WERI-Rb-1 (cell line): ENCODE measurements at places on chromosomes 5 and 9.

DNA sequence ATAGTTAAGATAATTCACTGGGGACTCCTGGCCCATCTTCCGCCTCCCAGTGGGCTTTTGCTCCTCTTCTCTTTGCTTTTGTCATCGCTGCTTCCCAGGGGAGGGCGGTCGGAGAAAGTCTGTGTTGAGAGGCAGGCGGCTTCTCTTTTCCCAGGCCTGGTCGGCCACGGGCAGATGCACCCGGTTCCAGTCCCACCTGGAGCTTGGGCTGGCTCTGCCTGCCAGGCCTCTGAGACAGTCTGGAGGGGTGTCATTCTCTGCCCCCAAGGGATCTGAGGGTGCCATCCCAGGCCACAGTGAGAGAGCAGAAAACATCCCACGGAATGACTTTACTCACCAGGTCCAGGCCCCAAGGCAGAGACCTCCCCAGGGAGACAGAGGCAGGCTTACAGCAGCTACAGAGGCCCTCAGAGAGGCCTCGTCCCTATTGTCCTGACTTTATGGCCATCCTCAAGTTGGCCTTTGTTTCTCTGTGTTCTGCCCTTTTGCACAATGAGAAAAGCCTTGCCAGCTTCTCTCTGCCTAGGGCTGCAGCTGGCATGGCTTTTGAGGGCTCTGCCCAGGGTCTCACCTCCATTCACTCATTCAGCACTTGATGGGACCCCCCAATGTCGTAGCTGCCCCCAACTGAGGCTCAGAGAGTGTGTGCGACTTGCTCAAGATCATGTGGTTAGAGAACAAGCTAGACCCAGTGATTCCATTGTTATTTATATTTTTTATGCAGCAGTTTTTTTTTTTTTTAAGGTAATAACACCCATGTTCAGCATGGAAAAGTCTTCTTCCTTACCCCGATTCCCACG is 44.2 kb upstream of the BOD1 start:
- DNase-seq, result no peak

DNA sequence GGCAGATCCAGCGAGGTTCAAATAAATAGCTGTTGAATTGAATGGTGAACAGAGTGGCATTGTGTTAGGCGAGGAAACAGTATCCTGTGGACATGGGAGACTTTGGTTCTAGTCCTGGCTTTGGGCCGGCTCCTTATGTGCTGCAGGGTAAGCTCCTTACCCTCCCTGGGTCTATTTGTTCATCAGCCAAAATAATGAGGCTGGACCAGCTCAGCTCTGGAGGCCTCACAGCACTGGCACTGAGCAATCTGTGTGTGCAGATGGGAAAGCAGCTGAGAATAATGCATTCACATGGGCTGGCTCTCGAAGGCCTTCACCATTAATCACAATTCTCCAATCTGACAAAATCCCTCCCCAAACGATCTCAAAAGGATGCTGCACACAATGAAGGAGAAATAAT is 81.9 kb downstream of the APBA1 start:
- no peak for DNase-seq

- peak; percentile 100 for DNase-seq
These were observed at the start of gene SLC44A1 for GRCh38 chr9:105244003-105244733. TSS of gene SLC44A1 (plus strand) at chr9:105244651. CDS start at chr9:105244869, 218 bp downstream.

DNA sequence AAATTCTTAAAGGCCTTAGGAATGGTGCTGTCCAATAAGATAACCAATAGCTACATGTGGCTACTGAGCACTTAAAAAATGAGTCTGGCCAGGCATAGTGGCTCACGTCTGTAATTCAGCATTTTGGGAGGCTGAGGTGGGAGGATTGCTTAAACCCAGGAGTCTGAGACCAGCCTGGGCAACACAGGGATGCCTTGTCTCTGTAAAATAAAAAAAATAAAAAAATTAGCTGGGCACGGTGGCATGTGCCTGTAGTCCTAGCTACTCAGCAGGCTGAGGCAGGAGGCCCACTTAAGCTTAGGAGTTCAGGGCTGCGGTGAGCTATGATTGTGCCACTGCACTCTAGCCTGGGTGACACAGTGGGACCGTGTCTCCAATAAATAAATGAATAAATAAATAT is 1.3 kb upstream of the SLC22A5 start:
- no peak for DNase-seq

DNA sequence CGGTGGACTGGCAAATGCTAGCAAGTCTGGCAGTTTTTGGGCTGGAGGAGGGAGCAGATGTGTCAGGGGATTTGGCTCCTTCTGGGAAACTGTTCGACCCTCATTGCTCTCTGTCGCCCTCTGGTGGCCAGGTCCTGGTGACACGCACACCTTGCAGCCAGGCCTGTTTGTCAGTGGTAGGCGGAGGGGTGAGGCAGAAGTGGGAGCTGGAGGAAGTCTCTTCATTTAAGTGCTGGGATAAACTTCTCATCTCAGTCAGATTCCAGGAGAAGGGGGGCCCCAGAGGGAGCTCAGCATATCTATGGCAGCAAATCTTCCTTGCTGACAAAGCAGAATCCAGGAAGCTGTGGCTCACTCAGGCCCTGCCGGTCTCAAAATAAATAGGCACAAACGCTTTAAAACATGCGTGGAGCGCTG is 326.5 kb downstream of the ZSWIM6 start:
- DNase-seq, result peak; percentile 83

DNA sequence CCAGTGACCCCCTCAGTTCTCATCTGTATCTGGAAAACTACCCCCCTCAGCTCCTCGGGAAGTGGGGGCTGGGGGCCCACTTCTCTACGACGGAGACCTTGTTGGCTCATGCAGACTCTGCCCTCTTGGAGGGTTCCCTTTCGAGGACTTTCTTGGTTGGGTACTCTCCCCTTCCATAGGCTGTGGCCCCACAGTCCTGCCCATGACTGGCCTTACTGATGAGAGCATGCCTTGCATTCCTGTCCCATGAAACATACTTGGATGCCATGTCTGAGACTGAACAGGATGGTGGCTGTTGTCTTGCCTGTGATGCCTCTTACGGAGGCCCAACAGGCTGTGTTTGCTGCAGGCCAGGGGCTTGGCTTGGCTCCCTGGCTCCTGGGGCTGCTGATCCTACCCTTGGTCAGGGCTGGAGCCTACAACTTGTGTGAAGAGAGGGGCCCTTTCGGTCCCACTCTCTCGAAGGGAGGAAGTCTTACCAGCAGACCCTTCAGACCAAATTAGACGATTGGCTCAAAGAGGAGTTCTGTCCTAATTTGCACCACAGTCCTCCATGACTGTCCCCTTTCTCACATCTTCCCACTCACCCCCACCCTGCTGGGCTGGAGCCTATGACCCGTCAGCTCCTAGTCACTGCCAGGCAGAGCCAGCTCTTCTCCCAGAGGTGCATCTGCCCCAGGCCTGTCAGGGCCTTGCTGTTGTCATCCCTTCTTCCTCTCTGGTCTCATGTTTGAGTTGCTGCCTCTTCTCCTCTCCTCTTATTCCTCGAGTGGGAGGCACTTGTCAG is 109.9 kb downstream of the CACNA1B start:
- no peak for DNase-seq

- DNase-seq, result no peak
These were observed 928 bp upstream of the PCDHGC4 start for GRCh38 chr5:141483902-141484301.

- DNase-seq, result no peak
These were observed 24.6 kb downstream of the NRG2 start for GRCh38 chr5:140018517-140018916.

- no peak for DNase-seq
These were observed 308.8 kb upstream of the TRPC7 start for GRCh38 chr5:136674178-136674577.

DNA sequence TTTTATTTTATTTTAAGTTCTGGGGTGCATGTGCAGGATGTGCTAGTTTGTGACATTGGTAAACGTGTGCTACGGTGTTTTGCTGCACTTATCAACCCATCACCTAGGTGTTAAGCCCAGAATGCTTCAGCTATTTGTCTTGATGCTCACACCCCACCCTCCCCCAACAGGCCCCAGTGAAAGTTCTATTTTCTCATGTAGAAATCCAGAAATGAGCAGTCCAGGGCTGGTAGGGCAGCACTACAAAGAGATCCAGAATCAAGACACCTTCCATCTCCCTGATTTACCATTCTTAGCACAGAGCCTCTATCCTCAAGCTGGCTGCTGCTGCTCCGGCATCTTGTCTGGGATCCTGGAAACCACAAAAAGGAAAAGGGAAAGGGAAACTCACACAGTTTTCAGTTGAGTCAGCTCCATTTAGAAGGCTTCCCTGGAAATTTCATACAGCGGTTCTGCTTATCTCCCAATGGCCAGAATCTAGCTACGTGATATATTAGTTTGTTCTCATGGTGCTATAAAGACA is 85.4 kb upstream of the SMARCA2 start:
- no peak for DNase-seq

DNA sequence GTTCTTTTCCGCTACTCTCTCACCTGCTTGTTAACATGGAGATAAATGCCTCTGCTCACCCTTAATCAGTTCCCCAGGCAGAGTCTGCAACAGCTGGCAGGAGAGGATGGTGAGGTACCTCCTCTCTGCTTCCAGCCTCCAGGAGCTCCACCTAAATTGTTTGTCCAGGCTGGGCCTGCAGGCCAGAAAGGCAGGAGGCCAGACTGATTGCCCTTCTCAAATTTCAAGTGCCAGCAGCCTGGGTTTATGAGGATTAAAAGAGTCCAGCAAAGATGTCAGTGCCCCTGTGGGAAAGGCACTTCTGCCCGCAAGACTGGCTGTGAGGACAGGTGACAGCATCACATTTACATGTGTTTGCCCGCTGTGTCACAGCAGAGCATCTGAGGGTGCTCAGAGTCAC is 19.8 kb downstream of the CORO2A start:
- DNase-seq, result peak; percentile 71

DNA sequence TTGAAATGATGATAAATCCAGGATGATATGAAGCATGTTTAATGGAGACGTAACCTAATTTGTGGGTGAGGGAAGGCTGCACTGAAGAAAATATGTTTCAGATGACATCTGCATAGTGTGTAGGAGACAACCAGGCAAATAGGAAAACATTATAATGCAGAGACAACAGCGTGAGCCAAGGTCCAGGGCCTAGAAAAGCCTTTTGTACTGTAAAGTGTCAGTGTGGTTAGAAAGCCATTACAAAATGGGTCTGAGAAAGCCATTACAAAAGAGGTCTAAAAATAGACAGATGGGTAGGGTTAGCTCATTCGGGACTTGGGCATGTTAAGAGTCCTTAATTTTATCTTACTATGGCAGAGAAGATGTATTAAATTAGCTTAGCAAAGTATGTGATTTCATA is 14.9 kb upstream of the GABRG2 start:
- DNase-seq, result no peak

DNA sequence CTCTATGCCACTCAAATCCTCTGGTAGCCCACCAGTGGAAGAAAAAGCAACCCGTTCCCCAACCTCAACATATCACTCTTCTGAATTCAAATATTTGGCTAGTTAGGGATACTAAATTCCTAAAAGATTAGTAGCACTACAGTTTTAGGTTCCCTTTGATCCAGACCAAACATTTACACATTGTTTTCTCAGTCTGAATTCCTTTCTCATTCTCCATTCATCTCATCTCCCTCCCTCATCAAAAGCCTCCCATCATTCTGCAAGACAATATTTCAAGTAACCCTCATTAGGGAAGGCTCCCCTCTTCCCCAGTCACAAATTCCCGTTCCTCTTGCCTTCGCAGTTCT is 26.3 kb downstream of the ADAM19 start:
- no peak for DNase-seq

DNA sequence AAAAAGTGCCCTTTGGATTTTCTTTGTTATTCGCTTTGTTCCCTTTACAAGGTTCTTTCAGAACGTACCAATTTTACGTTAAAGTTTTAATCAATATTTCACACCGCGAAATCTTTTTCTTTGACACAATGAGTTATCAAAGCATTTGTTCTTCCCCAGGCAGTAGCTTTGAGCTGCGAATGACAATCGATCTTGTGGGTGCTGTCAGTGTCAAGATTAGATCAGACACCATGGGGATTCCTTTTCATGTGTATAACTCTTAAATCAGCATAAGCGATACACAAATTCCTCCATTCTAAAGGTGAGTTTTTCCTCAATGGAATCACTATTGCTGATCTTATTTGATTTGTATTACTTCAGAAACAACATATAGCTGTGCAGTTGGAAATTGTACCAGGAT is 145.5 kb downstream of the ST8SIA4 start:
- DNase-seq, result no peak

DNA sequence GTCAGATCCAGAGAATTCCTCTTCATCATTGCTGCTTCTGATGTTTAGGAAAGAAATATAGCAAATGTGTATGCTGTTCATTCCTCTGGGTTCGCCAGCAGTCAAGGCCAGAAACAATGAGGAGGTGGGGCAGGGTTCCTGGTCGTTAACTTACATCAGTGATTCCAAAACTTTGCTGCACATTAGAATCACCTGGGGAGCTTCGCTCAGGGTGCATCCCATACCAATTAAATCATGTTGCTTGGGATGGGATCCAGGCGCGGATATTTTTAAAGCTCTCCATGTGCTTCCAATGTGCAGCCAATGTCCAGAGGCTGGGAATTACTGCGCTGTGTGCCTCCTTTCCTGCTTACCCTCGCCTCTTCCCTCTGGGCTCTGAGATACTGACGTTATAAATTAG is 227.9 kb upstream of the KLF9 start:
- DNase-seq, result no peak

GRCh38 chr5:157571357-157571827 is 4.2 kb downstream of the ADAM19 start:
- no peak for DNase-seq

GRCh38 chr5:133839721-133840120 is 128.7 kb downstream of the C5orf15 start:
- no peak for DNase-seq

GRCh38 chr5:151082282-151082902 is 1.6 kb upstream of the TNIP1 start:
- peak; percentile 42 for DNase-seq

GRCh38 chr5:76177978-76178377 is 94.8 kb downstream of the SV2C start:
- no peak for DNase-seq

GRCh38 chr5:166906991-166907713 is 1384.3 kb upstream of the WWC1 start:
- DNase-seq, result no peak

- DNase-seq, result no peak
These were observed 38.5 kb downstream of the SNCAIP start for GRCh38 chr5:122350496-122350895.

DNA sequence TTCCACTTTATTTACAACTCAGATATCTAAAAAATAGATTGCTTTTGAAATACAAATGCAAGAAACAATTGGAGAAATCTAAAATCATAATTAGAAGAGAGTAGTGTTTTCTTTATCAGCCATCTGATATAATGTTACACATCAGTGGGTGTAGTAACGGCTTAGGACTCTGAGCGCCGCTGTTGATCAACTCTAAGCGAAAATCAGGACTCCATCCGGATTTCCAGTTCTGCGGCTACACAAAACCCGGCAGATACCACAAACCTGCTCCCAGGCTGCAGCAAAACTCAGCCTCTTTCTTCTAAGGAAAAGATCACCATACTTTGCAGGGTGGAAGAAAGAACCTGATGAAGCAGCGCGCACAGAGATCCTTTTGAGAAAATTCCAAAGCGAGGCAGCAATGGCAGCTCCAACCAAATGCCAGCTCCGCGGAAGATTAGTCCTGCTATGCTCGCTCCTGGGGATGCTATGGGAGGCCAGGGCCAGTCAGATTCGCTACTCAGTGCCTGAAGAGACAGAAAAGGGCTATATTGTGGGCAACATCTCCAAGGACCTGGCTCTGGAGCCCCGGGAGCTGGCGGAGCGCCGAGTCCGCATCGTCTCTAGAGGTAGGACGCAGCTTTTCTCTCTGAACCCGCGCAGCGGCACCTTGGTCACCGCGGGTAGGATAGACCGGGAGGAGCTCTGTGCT is at the start of gene PCDHGA9:
TSS of gene PCDHGA9 (plus strand) at position 226 of the 691 bp plus-strand sequence. CDS start at position 401, 175 bp downstream.
- peak; percentile 30 for DNase-seq
